ENCODE measurements at places on chromosomes 13 and 19.

GRCh38 chr19:37855098-37855497 is 51.3 kb downstream of the WDR87 start:
- DNase-seq = no peak

DNA sequence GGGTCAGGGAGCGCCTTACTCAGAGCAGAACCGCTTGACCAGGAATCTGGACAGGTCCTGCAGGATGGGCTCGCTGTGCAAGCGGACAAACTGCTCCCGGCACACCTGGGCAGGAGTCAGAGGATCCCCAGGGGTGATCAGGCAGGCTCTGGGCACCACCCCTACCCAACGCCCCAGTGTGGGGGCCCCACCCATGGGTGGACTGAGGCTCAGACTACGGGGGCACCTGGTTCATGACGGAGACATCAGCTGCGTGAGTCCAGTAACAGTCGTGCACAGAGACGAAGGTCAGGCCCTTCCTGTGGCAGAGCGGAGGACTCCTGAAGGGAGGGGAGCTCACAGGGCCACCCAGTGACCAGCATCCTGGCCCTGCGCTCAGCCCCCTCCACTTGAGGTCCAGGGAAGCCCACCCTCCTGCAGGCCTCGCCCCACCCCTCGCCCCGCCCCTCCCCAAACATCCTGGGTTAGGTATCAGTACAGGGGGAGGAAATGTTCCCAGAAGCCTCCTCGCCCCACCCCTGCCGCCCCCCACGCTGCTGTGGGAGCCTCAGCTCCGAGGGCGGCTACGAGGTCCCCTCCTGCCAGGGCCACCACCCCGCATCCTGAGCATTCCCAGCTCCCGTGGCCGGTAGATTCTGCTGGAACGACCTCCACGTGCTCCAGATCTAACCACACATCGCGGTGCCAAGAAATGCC is 15.6 kb downstream of the POLRMT start:
- no peak for DNase-seq

DNA sequence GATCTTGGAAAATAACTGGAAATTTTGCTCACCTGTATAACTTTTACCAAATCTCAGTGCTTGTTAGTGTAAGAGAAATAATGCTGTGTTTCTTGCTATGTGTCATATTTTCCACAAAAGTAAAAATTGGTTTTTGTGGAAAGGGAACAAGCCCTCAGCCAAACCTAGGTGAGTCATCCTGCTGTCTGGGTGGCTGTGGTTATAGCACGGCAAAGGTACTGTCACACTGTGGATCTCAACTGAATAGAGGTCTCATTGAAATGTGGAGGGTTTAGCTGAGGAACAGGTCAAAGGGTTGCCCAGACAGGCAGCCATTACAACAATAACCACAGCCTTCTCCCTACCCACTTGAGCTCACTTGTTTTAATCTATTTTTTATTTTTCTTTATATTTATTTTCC is 338.8 kb upstream of the DACH1 start:
- no peak for DNase-seq

DNA sequence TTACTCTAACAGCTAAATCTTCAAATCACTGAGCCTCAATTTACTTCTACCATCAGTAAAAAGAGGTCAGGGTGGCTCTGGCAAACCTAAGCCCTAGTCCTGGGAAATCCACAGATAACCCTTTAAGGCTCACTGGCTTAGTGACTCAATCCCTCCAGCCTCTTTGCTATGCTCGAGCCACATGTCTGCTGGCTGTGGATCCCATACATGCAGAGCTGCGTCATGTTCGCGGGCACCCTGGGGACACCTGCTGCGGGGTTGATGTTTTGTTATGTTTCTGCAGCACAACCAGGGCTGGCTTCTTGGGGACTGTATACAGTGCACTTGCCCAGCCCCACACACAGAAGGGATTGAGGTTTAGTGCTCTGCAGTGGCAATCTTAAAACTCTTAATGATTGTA is 41.6 kb upstream of the C13orf42 start:
- DNase-seq = no peak

DNA sequence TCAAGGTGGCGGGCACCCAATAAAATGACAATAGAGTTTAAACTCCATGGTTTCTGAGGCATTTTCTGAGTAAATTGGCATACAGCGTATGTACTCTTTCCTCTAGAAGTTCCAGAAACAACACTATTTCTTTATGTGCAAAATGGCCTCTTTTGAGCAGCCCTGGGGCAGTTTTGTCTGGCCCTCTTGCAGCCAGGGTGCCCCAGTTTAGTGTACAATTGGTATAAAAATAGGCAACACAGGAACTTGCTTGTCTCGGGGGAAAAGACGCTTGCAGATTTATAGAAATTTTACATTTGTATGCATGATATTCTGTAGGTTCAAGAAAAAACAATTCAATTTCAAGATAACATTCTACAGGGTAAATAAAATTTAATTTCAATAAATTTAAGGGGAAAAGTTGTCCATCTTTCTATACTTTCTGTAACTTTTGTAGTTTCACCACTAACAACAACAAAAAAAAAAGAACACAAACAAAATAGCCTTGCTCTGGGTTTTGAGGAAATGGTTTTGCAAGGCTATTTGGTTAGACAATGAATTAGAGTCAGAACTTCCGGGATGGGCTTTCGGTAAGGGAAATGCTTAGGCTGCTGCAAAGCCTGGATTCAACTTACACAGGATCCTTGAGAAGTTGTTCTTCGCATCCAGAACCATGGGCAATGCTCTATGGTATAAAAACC is 45.3 kb downstream of the LRCH1 start:
- no peak for DNase-seq

- DNase-seq = no peak
These were observed 16.1 kb upstream of the F2RL3 start for GRCh38 chr19:16872728-16873127.

DNA sequence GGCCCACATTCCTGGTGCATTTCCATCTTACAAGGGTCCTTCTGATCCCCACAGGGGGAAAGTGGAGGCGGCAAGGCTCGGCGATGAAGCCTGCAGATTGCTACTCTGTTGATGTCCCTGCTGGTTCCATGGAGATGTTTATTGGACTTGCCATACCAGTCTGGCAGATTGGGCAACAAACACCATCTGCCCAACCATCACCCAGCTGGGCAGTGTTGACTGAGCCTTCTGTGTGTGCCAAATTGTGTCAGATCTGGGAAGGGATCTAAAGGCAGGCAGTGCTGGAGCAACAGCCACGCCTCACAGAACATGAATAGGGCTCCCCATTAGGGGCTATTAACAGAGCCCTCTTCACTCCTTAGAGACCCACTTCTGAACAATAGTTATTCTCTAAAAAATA is 35.0 kb downstream of the FLT1 start:
- no peak for DNase-seq
